ENCODE measurements at places on chromosomes 7 and 10.

- no peak for DNase-seq
These were observed 50.0 kb downstream of the TACR2 start for GRCh38 chr10:69366738-69367137.

GRCh38 chr7:74481458-74482196 lies 27.9 kb downstream of the GTF2IRD1 start:
- DNase-seq, result no peak

- DNase-seq, result no peak
These were observed 42.6 kb downstream of the TMEM270 start for GRCh38 chr7:73903321-73904218.

GRCh38 chr7:24827589-24827988 lies 70.3 kb upstream of the GSDME start:
- DNase-seq, result no peak

- no peak for DNase-seq
These were observed 66.6 kb downstream of the CUBN start for GRCh38 chr10:17062955-17063484.

- no peak for DNase-seq
These were observed 41.9 kb downstream of the ADAMTS14 start for GRCh38 chr10:70714245-70714644.

- no peak for DNase-seq
These were observed 180.7 kb downstream of the EVX1 start for GRCh38 chr7:27423290-27423689.

All from Caco-2 (cell line).